NCI-H748 treated with DMSO at 0.1 percent for 48 hours (cell line): ENCODE measurements at places on chromosomes 11 and 22.

GRCh38 chr11:120098503-120099020 lies 39.4 kb downstream of the TRIM29 start:
- DNase-seq, result no peak

- DNase-seq, result no peak
Observed at GRCh38 chr11:2300936-2301630, 635 bp downstream of the C11orf21 start.

GRCh38 chr22:30243661-30244060 lies 2.9 kb downstream of the LIF start:
- no peak for DNase-seq

DNA sequence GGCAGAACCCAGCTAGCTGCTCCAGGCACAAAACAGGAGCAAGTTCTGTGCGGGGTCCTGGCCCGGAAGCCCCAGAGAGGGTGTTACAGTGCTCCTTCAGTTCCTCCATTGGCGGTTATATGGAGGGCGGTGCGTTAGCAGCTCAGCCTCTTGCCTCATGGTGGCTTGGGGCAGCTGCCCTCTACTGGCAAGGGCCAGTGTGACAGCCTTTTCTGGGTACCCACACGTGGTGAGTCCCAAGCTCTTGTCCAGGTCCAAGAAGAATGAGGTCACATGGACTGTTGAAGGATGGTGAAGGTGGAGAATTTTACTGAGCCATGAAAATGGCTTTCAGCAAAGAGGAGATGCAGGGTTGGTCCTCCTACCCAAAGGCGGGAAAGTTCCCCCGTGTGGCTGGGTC lies 100.5 kb downstream of the WT1 start:
- DNase-seq, result no peak

DNA sequence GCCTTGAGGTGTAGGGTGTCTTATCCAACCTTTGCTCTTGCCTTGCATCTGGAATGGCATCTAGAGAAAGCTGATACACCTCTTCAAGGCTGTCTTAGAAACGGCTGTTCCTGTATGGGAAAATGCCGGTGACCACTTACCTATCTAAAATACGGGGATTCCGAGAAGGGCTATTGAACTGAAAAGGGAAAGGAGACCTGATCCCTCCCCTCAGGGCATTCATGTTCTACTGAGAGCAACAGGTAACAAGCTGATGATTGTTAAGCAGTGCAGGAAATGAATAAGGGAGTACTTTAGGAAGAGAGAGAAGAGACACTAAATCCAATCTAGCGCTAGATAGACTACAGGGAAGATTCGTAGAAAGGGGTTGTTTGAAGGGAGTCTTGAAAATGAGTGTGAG lies 1388.1 kb downstream of the FAM181B start:
- no peak for DNase-seq

DNA sequence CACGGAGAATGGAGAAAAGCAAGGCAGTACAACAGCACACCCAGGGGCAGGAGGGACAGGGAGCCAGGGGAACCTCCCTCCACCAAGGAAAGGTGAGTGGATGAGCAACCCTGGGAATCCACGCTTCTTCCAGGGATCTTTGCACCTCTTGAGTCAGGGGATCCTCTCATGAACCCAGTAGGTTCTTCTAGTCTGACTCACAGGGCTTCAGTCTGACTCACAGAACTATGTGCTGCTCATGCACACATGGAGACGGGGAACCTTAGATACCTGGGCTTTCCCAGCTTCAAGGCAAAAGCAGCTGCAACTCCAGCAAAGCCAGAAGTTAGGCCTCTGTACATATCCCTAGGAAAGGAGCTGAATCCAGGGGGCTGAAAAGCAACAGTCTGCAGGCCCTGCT lies 1021.4 kb upstream of the TENM4 start:
- DNase-seq, result no peak

DNA sequence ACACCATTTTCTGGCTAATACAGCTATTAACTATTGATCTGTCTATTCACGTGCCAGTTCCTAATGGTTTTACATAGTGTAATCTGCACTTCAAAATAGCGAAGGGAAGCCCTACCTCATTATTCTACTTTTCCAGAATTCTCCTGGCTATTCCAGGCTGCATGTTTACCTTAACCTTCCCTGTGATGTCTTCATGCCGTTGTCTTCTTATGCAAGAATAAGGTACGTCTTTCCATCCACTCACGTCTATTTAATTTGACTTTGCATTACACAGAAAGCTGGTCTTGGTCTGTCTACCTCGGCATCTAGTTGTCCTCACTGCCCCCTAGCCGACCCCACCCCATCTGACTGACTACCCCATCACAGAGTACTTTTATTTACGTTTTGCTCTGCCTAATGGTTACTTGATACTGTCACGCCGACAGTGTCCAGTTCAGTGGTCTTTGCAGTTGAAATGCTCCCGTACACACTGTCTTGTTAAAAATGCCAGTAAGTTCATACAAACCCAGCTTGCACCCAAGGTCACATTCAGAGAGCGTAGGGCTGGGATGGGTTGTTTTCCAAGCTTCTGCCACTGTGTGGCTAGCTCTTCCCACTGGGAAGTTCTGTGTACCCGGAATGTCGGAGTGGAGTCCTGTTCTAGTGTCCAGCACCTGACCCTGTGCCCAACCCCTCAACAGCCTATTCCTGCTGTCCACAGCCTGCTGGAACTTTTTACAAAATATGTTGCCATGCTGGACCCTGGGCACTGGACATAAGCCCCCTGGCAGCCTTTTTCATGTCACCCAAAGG lies 15.0 kb downstream of the NEAT1 start:
- no peak for DNase-seq

DNA sequence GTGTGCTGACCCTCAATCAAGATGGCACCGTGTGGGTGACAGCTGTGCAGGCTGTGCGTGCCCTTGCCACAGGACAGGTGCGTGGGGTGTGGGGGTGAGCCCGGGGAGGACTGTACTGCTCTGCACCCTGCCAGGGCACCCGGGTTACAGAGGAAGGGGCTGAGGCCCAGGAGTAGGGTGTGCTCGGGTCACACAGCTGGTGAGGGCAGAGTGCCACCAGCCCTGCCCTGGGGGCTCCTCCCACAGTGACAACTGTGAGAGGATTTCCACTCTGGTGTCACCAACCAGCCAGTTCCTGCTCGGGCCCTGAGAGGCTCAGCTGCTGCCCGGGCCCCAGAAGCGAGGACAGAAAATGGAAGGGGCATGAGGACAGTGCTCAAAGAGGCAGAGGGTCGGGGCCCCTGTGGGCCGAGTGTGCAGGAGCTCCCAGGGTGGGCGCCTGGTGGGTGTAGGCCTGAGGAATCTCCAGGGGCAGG lies 20.5 kb downstream of the TRMU start:
- no peak for DNase-seq

GRCh38 chr11:35549787-35550186 lies 24.4 kb upstream of the PAMR1 start:
- no peak for DNase-seq

DNA sequence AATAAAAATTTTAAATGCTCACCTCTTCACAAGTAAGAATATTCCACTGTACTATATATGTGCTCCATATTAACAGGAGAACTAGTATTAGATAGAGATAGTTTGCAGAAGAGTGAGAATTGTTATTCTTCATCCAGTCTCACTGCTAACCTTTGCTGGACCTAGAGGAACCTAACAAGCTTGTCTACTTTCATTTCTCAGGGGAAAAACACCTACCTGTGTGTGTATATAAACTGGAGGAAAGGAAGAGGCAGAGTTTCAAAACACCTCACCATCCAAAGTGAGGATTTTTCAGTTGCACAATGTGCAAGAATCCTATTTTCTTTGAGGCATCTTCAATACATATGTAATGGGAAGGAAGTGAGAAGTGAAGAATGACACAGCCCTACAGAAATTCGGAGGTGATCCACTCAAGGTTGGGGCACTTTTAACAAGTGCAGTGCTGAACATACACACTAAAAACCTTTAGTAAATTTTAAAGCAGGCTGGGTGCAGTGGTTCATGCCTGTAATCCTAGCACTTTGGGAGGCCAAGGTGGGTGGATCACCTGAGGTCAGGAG lies 52.4 kb downstream of the SYTL2 start:
- no peak for DNase-seq

GRCh38 chr22:37428649-37429586 lies 1.6 kb upstream of the ELFN2 start:
- DNase-seq, result no peak

DNA sequence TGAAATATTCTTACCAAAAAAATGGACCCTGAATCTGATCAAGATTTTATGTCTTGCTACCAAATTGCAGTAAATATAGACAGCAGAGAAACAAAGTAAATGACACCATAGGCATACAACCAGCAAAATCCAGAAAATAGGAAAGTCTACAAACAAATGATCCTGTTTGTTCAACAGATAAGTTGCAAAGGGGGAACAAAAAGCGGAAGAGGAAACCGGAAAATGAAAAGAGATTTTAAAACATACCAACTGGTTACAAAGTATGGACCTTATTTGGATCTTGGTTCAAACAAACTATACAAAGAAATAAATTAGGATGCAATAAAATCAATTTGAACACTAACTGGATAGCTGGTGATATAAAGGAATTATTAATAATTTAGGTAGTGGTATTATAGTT lies 92.0 kb downstream of the TMPRSS5 start:
- no peak for DNase-seq

DNA sequence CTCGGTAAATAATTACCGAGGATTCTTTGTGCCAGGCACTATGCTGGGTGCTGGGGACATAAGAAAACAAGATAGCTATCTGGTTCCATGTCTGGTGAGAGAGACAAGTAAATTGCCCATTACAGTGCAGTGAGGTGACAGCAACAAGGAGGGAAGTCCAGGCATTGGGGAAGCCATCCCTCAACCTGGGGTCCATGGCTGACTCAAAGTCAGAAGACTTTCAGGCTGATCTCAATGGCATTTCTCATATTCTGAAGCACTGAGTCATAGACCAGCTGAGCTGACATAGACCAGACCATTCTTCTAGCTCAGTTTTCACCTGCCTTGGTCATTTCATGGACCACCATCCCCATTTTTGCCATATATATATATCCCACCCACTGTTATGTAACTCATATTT lies 158.8 kb downstream of the TTC17 start:
- no peak for DNase-seq

GRCh38 chr22:19621373-19622060 lies 92.8 kb upstream of the SEPTIN5 start:
- DNase-seq, result no peak

- no peak for DNase-seq
Observed at GRCh38 chr22:28360939-28361338, 318.7 kb downstream of the TTC28 start.

DNA sequence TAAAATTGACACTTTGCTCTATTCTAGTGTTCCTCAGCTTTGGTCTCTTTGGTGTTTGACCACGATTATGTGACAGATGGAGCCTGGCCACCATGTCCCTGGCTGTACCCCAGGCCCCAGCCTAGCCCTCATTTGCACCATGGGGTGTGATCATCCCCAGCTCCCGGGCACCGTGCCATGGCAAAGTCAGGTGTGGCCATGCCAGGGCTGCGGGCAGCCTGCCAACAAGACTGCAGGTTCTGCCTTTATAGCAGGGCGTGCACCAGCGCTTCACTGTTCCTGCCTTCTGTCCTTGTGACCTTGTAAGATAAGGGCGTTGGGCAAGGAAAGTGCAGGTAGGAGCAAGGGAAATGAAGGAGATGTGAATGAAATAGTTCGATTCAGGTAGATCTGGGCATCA lies 22.4 kb upstream of the APOBEC3A start:
- peak; percentile 35 for DNase-seq

- DNase-seq, result no peak
Observed at GRCh38 chr11:119509282-119509841, 86.4 kb upstream of the THY1 start.

DNA sequence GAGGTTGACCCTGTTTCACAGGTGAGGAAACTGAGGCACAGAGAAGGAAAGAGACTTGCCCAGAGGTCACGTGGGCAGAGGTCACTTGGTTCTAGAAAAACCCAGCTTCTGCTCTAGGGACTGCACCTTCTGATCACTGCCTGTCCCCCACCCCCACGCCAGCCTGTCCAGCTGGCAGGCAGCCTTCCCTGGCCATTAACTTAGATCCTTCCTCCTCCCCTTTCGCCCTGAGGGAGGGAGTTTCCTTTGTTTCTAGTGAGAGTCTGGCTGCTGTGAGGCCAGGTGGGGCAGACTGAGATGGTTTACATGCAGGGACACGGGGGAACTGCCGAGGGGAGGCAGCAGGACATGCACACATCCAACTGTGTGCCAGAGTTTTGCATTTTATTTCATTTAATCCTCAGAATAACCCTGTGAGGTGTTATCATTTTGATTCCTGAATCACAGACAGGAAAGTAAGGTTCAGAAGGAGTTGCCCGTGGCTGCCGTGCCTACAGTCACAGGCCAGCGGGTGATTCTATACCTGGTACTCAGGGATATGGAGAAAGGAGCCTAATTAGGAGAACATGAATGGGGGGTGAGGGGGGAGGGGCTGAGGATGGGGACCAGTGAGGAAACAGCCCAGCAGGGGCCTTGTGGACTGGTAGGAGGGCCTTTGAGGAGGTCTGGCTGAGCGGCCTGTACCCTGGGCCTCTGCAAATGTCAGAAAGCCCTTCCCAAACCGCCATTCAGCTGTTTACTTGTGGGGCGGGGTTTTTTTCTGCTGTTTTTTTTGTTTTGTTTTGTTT lies 3.4 kb downstream of the FAM83F start:
- peak; percentile 80 for DNase-seq

GRCh38 chr11:86072211-86072610 lies 3.3 kb upstream of the PICALM start:
- DNase-seq, result no peak

DNA sequence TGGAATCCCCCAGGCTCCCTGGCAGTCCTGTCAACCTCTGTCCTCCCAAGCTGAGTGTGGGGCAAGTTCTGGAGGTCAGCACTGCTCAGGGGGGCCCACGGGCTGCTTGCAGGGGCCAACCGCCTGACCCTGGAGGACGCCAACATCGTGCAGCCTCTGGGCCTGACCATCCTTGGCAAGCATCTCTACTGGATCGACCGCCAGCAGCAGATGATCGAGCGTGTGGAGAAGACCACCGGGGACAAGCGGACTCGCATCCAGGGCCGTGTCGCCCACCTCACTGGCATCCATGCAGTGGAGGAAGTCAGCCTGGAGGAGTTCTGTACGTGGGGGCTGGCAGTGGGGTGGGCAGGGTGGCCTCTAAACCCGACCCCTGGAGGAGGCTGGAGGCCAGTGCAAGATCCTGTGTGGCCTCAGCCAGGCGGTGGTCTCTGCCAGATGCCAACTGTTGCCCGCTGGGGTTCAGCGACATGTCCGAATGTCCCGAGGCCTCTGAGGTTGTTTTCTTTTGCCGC lies 34.6 kb upstream of the PPP6R3 start:
- DNase-seq, result no peak

- no peak for DNase-seq
Observed at GRCh38 chr11:73838443-73839122, 38.1 kb downstream of the COA4 start.

- no peak for DNase-seq
Observed at GRCh38 chr11:107609400-107610218, 18.7 kb downstream of the ELMOD1 start.
